Uterus (tissue), 4 donors: ENCODE measurements at places on chromosomes 7 and 10. TPM values are rescaled to one million over a fixed set of nuclear protein-coding genes. Genes with fewer than 3 reads are reported as not detected.
A peak's percentile ranks its signal among the peaks of the same experiment; 100 is the strongest.

SSC4D gene
- 0.37 TPM for total RNA-seq

SYT15B gene
- total RNA-seq = 11.3 TPM

SRI gene
- 17.9 TPM for total RNA-seq

TNRC18 gene
- total RNA-seq = 29.4 TPM

GRCh38 chr7:143958781-143959180 lies 4.1 kb downstream of the OR2F1 start:
- no peak overlapping the region for H3K4me3 ChIP-seq
- no peak overlapping the region for H3K27ac ChIP-seq
- DNase-seq = no peak
- H3K4me1 ChIP-seq = no peaks in the 10 kb centered on the region

- H3K36me3 ChIP-seq = no peaks in the 10 kb centered on the region
- DNase-seq = no peak
- H3K4me1 ChIP-seq = no peaks in the 10 kb centered on the region
- H3K27me3 ChIP-seq = no peaks in the 10 kb centered on the region
- no peak overlapping the region for H3K4me3 ChIP-seq
Observed at GRCh38 chr7:40516376-40516775, 381.6 kb downstream of the SUGCT start.

DNA sequence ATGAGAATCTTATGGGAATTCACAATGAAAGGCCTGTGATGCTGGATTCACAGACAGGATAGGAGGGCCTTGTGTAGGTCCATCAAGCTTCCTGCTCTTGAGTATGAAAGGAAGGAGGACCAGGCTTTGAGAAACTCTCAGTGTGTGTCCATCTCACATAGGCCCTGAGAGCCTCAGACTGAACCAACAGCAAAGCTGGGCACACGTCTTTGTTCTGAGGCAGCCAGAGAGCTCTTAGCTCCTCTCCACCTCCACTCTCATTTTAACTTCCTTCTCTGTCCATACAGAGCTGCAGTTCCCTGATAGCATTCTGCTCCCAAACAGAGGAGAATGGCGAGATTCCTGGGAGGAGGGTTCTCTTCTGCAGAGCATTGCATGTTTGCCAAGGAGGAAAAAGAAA lies 515.6 kb downstream of the CALN1 start:
- no peaks in the 10 kb centered on the region for H3K27me3 ChIP-seq
- no peak overlapping the region for H3K27ac ChIP-seq
- no peaks in the 10 kb centered on the region for H3K4me1 ChIP-seq
- H3K4me3 ChIP-seq = no peak overlapping the region
- no peak for DNase-seq

DNA sequence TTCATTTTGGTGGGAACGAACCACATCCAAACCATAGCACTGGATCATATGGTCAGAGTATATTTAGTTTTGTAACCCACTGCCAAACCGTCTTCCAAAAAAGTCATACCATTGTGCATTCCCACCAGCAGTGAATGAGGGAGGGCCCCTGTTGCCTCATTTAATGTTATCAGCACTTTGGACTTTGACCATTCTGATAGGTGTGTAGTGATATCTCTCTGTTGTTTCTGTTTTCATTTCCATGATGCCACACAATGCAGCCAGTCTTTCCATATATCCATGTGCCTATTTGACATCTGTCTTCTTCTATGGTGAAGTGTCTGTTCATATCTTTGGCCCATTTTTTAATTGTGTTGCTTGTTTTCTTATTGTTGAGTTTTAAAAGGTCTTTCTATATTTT lies 105.0 kb upstream of the PPP2R2D start:
- H3K27ac ChIP-seq = no peak overlapping the region
- no peak for DNase-seq
- H3K4me1 ChIP-seq = no peaks in the 10 kb centered on the region
- no peaks in the 10 kb centered on the region for H3K27me3 ChIP-seq
- no peaks in the 10 kb centered on the region for H3K36me3 ChIP-seq
- no peak overlapping the region for H3K4me3 ChIP-seq

- peak; percentile 6 for DNase-seq
- no peaks in the 10 kb centered on the region for H3K27me3 ChIP-seq
- H3K36me3 ChIP-seq = no peaks in the 10 kb centered on the region
- H3K4me3 ChIP-seq = no peak overlapping the region
- H3K27ac ChIP-seq = no peak overlapping the region
- H3K4me1 ChIP-seq = peaks cover 17% of the 10 kb centered on the region
Observed at GRCh38 chr7:1671594-1672451, 1.7 kb downstream of the ELFN1 start.

DNA sequence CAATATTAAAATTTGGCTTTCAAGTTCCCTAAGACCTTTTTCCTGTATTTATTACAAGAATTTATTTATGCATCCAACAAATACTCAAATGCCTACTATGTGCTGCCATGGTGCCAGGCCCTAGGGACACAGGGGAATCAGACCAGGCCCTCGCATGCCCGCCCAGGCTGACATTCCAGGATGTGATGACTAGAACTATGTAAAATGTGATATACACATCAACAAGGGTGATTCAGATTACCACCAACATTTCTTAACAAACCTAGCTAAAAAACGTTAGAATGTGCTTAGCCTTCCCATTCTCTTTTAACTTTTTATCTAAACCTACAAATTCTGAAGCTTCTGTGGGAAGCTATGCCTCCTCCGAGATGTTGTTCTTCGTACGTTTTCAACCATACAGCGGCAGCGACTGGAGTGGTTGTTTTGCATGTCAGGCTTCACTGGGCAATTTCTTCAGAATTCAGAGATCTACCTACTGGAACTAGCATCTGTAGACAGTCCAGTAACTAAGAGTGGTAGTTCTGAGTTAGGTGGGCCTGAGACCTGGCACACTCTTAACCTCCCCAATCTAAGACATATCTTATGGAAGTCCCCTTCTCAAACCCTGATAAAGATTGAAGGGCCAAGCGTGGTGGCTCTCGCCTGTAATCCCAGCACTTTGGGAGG lies 22.1 kb downstream of the GNA12 start:
- no peak for DNase-seq
- no peaks in the 10 kb centered on the region for H3K4me1 ChIP-seq
- no peaks in the 10 kb centered on the region for H3K36me3 ChIP-seq
- H3K27ac ChIP-seq = no peak overlapping the region
- H3K27me3 ChIP-seq = no peaks in the 10 kb centered on the region

DNA sequence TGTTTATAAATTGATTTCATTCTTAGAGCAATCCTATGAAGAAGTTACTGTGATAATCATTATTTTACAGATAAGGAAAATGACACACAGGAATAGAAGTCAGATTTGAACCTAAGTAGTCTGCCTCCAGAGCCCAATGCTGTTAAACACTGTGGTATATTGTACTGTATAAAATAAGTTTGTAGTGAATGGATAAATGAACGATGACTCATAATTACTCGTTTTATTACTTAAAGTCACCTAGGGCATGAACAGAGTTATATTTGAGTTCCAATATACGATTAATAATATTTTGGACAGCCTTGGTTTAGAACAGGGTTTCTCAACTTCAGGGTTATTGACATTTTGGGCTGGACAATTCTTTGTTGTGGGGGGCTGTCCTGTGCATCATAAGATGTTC lies 7.8 kb upstream of the BTRC start:
- no peaks in the 10 kb centered on the region for H3K4me1 ChIP-seq
- no peak overlapping the region for H3K27ac ChIP-seq
- H3K36me3 ChIP-seq = no peaks in the 10 kb centered on the region
- no peaks in the 10 kb centered on the region for H3K27me3 ChIP-seq
- DNase-seq = no peak

DNA sequence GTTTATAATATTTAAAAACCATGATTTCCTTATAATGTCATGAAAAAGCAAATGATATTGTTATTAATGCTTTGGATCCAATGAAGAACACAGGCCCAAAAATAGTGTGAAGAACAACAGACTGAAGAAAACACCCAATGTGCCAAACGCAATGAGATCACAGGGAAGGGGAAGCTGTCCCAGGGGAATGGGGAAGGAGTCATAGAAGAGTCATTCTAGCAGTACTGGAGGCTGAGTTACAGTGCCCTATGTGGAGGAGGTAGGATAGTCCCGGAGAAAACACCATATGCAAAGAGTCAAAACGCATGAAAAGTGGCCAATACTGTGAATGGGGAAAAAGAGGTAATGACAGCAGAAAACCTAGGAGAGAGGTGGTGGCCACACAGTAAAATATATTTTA lies 50.9 kb downstream of the TPK1 start:
- H3K4me1 ChIP-seq = no peaks in the 10 kb centered on the region
- no peak overlapping the region for H3K27ac ChIP-seq
- no peak overlapping the region for H3K4me3 ChIP-seq
- peaks cover 4% of the 10 kb centered on the region for H3K36me3 ChIP-seq

DNA sequence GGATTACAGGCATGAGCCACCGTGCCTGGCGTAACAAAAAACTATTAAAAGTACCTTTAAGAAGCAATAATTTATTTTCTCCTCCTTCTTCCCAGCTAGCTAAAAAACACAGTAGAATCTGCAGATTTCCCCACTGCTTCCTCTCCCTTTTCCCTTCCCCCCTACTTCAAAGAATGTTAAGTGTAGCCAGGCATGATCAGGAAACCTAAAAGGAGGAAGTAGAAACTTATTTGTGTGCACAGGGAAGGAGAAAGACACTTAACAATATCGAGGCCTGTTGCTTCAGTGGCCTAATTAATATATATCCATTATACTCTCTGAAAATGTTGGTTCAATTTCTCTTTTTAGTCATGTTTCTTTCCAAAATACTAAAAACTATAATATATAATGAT lies 127.7 kb downstream of the NRBF2 start:
- H3K4me3 ChIP-seq = no peak overlapping the region
- DNase-seq = no peak
- no peaks in the 10 kb centered on the region for H3K27me3 ChIP-seq
- peaks cover 4% of the 10 kb centered on the region for H3K4me1 ChIP-seq
- H3K36me3 ChIP-seq = no peaks in the 10 kb centered on the region

GRCh38 chr7:88259656-88260380 lies 40.0 kb upstream of the SRI start:
- H3K36me3 ChIP-seq = no peaks in the 10 kb centered on the region
- no peaks in the 10 kb centered on the region for H3K27me3 ChIP-seq
- H3K4me3 ChIP-seq = no peak overlapping the region
- no peak for DNase-seq

DNA sequence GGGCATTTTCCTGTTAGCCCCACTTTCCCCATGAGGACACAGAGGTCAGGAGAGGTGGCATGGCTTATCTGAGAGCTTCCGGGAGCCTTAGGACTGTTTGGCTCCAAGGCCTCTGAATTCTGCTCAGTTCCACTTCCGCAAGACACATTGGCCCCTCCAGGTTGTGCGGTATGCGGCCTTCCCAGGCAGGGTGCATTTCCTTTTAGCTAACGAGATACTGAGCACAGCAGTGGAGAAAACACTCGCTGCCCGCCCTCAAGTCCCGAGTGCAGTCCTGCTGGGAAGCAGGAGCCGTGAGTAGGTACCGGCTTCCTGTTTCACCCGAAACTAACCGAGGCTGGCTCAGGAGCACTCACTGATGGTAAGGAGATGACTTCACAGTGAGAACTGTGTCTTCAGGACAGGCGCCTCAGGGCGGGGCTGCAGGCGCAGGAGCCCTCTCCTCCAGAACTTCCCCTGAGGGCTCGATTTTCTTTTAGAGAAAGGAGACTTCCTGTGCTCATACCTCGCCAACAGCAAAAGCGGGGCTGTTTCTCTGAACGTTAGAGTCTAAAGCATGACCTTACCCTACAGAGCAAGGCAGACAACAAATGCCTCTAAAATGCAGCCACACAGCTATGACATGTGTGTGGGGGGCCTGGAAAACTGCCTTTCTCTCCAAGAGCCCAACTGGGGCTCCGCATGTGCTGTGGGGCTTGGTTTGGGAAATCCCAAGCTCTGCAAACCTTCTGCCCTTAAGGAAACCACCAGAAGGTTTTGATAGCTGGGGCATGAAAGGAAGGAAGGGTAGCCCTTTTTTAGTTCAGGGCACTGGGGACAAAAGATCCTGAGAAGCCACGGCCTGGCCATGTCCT lies 25.9 kb downstream of the RGS10 start:
- H3K4me3 ChIP-seq = no peak overlapping the region
- no peaks in the 10 kb centered on the region for H3K36me3 ChIP-seq
- DNase-seq = no peak
- H3K4me1 ChIP-seq = no peaks in the 10 kb centered on the region
- no peaks in the 10 kb centered on the region for H3K27me3 ChIP-seq
- no peak overlapping the region for H3K27ac ChIP-seq

DNA sequence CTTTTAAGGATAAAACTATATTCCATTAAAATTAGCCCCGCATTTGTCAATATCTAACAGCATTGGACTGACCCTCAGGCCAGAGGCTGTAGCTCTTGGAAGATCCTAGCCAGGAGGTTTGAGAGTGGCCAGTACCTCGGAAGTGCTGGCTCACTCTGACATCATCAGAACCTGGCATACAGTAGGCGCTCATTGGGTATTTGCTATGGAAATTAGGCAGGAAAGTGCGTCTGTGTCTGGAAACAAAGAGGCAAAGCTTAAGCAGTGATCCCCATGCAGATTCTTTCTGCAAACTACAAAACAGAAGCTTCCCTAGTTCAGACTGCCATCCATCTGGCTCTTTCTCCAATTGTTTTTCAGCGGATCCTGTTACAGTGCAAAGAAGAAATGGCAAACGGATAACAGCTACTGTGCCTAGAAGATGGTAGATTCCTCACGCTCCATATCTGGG lies 1.7 kb upstream of the PRKCQ start:
- H3K27ac ChIP-seq = no peak overlapping the region
- H3K27me3 ChIP-seq = no peaks in the 10 kb centered on the region
- no peak overlapping the region for H3K4me3 ChIP-seq
- H3K36me3 ChIP-seq = no peaks in the 10 kb centered on the region
- no peak for DNase-seq

DNA sequence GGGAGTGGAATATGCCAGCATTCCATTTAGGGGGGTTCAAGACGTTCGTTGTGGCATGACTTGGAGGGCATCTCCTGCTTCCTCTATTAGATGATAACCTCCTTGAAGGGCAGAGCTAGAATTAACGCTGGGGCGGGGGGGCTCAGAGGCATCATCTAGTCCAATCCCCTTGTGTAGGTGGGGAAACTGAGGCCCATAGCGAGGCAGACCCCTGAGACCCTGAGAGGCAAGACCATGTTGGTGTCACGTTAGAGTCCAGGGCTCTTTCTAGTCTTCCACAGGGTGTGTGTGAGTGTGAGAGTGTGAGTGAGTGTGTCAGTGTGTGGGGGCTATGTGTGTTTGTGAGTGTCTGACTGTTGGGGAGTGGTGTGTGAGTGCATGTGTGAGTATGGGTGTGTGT lies 29.3 kb upstream of the NUB1 start:
- H3K36me3 ChIP-seq = no peaks in the 10 kb centered on the region
- no peaks in the 10 kb centered on the region for H3K27me3 ChIP-seq
- no peaks in the 10 kb centered on the region for H3K4me1 ChIP-seq
- no peak overlapping the region for H3K27ac ChIP-seq
- no peak for DNase-seq

DNA sequence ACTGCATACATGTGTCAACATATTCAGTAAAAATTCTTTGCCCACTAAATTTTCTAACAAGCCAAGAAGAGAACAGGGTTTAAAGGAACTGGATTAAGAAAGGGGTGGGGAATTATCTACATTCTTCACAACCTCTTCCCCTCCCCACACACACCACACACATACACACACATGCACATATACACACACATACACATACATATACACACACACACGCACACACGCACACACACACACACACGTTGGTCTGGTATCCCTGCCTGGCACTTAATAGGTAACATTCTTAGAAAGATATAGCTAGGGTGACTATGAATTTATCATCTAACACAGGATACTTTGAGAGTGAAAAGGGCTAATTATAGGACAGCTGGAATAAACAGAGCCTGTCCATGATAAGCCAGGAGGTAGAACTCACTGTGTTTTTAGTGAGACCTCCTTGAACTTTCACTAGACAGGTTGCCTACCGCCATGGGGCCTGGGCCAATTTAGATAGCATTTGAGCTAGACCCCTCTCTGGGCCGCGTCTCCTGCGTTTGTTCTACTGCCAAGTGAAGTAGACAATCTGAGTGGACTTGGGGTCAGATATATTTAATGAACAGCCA lies 33.1 kb upstream of the EPC1 start:
- H3K27ac ChIP-seq = peak overlapping the region; percentile 90
- no peaks in the 10 kb centered on the region for H3K27me3 ChIP-seq
- H3K4me1 ChIP-seq = no peaks in the 10 kb centered on the region
- no peak overlapping the region for H3K4me3 ChIP-seq
